ENCODE measurements at places on chromosomes 5 and 9.

DNA sequence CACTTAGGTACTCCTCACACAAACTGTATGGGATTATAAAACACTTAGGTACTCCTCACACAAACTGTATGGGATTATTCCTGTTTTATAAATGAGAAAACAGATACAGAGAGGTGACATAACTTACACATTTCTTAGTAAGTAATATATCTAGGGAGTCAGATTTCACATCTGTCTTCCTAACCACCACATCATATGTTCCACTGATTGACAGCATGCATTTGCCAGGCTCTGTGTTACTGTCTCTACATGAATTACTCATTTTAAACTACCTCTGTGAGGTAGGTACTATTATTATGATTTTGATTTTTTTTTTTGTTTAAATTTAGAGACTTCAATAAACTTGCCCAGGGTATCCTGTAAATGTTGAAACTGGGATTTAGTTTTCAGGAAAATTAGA lies 232.7 kb downstream of the CCDC171 start:
- DNase-seq, result no peak

DNA sequence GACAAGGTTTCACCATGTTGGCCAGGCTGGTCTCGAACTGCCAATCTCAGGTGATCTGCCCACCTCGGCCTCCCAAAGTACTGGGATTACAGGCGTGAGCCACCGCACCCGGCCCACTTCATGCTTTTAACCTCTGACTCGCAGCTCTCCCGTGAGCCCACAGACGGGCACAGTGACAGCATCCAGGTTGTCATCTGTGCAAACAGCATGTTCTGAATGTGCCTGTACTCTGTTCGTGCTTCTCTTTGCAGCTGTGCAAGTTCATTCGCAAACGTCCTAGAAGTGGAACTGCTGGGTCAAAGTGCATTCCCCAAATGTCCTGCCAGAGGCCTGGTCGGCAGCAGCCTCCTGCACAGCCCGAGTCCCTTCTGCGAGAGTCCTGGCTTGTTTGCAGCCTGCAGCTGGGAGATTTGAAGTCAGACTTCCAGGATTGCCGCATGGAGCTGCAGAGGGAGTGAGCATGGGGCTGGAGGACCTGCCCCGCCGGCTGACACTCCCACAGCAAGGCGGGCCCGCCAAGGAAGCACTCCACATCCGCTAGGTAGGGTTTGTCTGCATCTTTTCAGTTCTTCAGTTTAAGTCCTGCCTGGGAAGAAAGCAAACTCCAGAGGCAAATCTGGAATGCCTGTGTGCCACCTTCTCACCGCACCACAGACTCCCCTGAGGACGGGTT lies 3.4 kb downstream of the BRD3OS start:
- no peak for DNase-seq

DNA sequence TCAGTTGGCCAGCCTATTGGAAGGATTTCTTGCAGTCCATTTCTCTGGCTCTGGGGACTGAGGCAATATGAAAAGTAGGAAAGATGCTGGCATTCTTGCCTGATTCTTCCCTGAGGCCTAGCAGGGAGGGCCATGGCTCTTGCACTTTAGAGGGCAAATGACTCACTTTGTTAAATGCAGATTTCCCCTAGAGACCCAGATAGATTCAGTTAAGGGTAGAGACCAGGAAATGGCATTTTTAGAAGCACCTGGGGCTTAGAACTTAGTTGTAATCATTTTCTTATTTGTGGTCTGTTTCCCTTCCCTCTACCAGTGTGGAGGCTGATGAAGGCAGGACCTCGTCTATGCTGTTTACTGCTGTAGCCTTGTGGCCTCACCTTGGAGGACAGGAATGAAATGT lies 112.8 kb upstream of the NR3C1 start:
- DNase-seq, result no peak

DNA sequence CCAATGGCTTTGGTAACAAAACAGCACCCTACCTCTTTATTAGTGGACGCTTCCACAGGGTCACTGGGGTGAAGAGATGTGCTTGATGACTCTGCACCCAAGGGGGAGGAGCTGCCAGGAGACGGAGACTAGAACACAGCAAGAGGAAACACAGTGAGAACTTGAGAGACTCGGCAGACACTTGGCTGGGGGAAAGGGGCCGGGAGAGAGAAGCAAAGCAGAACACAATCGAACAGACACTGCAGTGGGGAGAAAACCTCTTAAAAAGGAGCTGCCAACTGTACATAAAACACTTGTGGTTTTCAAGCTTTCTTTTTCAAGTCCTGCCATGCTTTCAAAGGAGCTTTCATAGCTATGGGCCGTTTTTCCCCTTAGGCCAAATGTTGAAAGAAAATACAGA lies 151.0 kb downstream of the ENTREP1 start:
- peak; percentile 76 for DNase-seq
